Hematopoietic multipotent progenitor cell treated with erythropoietin and hydrocortisone succinate and interleukin-3 and kit ligand, for 6 days (in vitro differentiated cells): ENCODE measurements at places on chromosomes 4 and X.

GRCh38 chr4:55248756-55249155 lies 97.3 kb upstream of the SRD5A3 start:
- no peak for DNase-seq

- DNase-seq: no peak
Observed at GRCh38 chr4:174449152-174449551, 73.1 kb downstream of the HPGD start.

DNA sequence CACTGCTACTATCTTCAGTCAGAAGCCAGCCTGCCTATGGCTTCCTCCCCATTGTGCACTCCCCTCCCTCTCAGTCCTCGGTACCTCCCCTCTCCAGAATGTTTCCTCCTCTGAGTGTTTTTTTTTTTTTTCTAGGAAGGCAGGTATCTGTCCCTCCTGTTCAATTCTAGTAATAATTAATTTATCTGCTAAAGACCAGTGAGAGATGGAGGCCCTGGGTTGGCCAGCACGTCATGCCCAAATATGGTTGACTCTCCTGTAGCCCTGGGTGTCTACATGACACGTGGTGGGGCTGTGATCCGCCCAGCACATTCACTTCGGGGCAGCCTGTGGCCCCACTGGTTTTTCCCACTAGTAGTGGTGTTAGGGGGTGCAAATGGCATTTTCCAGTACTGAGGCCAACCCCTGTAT lies 1.8 kb downstream of the FLNA start:
- DNase-seq: peak; percentile 66

DNA sequence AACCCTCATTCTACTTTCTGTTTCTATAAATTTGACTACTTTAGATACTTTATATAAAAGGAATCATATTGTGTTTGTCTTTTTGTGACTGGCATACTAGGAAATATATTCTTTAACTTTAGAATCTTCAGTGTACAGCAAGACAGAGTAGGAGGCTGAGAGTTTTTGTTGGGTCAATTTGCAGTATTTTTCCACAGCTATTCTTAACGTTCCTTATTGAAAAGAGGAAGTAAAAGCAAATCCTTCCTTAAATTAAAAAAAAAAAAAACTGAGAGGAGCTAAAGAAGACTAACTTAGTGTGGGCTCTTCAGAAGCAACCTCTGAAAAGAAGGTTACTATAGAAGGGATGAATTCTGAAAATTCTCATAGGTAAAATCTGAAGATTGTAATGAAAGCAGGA lies 1194.6 kb downstream of the ADGRL3 start:
- DNase-seq: no peak

DNA sequence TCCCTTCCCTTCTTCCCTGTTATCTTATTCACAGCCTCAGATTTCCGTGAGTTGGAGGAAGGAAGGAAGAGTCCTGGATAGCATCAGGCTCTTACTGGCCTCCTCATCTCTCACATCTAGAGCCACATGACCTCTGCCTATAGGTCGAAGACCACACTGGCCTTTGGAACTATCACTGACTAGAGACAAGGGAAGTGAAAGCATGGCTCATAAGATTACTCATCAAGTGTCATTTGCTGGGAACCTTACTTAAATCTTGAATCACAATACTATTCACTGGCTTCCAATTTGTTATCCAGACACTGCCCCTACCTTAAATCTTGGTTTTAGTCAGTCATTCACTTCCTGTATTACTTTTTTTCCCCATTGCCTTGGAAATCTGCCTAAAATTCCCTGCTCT lies 61.6 kb upstream of the MTMR8 start:
- no peak for DNase-seq

- DNase-seq: no peak
Observed at GRCh38 chr4:23023666-23024065, 330.9 kb downstream of the GBA3 start.

DNA sequence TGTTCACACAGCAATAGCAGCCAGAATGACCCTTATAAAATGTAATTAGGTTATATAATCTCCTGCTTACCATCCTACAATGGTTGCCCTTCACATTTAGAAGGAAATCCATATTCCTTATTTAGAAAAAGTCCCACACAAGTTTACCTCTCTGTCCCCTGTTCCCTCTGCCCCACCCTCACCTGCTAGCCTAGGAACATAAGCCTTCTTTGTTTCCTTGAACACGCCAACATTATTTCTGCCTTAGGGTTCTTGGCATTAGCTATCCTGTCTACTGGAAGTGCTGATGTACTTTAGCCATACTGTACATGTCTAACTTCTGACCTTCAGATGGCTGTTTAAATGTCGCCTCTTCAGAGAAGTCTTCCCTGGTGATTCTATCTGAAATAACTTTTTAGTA lies 28.4 kb upstream of the USP53 start:
- no peak for DNase-seq

GRCh38 chrX:39227371-39227770 lies 426.1 kb downstream of the MID1IP1 start:
- no peak for DNase-seq

- DNase-seq: peak; percentile 25
Observed at GRCh38 chr4:40058854-40059253, 2.2 kb downstream of the N4BP2 start.

GRCh38 chr4:40651280-40651679 lies 21.6 kb upstream of the RBM47 start:
- DNase-seq: no peak

GRCh38 chr4:8539661-8540060 lies 40.5 kb upstream of the GPR78 start:
- no peak for DNase-seq

GRCh38 chrX:9786798-9787635 lies 788 bp downstream of the SHROOM2 start:
- no peak for DNase-seq

DNA sequence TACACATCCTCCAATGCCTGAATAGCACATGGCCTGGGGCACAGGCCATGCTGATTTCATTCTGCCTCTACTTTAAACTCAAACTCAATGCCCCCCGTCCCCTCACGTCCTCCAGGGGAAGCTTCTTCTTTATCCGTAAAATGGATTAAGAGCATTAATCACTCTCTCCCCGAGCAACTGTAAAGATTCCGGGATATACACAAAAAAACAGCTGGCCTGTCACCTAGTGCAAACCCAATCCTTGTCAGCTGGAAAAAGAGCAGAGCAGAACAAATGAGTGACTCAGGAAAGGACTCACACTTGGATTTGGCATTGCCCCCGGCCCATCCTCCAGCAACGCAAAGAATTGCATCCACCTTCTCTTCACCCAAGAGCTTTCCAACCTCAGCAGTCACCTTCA lies 7.8 kb downstream of the QDPR start:
- no peak for DNase-seq

DNA sequence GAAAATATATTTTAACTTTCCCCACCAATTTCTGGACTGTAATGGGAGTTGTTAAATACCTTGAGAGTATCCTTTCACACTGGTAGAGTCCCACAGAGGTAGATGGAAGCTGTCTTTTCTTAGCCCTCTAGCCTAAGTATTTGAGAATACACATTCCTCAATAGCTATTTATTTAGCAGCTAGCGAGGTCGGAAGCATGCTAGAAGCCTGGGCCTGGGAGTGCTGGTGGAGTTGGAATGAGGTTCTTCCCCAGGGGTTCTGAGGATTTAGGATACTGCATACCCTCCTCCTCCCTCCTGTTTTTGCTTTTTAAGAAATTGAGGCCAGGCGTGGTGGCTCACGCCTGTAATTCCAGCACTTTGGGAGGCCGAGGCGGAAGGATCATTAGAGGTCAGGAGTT lies 999 bp upstream of the KLHL15 start:
- no peak for DNase-seq

GRCh38 chrX:150499240-150499639 lies 69.2 kb upstream of the MTM1 start:
- no peak for DNase-seq

DNA sequence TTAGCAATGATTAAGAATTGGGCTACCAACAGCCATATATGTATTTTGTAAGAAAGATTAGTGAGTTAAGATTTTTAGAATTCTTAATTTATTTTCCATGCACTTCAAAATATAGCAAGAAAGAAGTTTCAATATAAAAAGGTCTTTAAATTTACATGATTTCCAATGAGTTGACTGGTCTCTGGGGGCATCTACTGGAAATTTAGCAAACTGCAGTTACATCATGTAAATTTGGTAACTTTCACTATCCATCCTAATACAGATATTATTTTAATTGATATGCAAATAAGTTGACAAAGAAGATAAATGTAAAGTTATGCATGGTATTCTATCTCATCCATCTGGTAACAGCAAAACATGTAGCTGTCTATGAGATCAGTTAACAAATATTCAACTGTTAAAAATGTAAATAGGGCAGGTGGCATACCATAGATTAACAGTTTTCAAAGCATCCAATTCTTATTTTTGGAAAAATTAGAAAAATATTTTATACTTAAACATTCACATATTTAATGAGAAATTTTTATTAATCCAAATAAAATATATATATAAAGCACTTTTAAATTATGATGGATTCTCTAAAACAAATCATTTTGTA lies 29.1 kb downstream of the TTC29 start:
- DNase-seq: peak; percentile 63

DNA sequence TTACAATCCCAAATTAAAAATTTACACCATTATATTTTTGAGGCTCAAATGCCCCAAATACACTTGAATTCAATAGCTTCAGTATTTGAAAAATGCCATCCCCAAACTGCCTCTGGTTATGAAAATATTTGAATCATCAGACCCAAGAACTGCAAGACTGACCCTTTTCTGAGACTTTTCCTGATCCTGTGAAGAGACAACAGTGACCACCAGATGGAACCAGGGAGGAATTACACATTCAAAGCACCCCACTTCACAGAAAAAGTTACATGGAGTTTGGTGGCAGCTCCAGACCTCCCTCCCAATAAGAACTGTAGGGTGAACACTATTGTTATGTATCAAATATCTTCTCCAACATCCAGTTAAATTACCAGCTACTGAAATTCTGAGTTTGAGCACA lies 44.0 kb upstream of the SCD5 start:
- peak; percentile 51 for DNase-seq

DNA sequence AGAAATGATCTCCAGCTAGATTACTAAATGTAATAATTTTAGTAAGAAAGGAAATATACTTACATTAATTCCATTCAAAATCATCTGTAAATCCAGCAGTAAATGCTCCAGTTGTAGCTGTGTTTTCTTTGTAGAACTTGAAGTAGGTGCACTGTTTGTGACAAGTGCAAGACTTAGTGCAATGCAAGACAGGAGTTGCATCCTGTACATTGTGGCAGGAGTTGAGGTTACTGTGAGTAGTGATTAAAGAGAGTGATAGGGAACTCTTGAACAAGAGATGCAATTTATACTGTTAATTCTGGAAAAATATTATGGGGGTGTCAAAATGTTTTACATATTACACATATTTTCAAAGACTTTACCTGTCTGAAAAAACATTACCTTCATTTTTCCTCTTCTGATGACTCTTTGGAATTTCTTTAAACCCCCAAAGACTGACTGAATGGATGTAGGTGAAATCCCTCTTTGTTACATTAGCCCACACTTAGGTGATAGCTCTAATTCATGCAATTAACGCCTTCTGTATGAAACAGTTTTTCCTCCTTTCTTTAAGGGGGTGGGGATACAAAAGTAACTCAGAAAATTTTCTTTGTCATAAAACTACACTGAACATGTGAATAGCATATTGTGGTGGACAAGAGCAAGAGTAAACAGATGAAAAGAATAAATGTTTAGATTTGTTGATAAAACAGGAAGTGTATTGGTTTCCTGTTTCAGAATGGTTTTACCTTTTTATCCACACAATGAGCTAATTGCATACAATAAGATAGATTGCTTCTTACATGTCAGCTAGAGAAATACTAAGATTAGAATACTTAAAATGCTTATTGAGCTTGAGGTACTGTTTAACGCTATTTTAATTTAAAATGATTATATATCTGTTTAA lies at the start of gene IL2:
Gene IL2, minus strand, starts transcription at position 495 of the 886 bp plus-strand sequence. Its CDS starts 285 bp downstream, at position 210.
- DNase-seq: peak; percentile 12

DNA sequence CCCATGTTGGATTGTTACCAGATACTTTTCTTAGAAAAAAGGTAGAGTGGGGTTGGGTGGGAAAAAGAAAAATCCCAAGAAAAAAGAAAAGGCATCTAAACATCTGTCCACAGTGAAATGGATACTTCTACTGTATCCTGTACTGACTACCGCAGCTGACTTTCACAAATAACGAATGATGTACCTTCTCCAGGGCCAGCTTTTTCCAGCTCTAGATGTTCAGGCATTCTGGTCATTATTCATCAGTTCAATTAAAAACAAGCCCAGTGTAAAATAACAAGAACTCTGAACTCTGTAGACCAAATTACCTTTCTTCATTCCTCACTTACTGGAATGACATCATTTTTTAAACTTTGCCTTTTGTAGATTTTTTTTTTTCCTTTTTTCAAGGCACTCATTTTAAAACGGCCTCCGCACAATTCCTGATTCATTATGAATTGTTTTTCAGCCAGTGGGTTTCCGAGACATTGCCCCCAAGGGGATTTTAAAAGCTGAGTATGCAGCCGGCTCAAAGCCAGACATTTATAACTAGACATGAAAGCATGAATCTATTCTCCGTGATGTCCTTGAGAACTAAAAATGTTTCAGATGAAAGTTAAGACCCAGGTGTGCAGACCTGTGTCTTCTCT lies 113.5 kb downstream of the PRKX start:
- no peak for DNase-seq

GRCh38 chrX:119753001-119753400 lies 5.4 kb upstream of the SOWAHD start:
- no peak for DNase-seq

- DNase-seq: no peak
Observed at GRCh38 chr4:5638976-5639375, 69.4 kb downstream of the EVC2 start.

DNA sequence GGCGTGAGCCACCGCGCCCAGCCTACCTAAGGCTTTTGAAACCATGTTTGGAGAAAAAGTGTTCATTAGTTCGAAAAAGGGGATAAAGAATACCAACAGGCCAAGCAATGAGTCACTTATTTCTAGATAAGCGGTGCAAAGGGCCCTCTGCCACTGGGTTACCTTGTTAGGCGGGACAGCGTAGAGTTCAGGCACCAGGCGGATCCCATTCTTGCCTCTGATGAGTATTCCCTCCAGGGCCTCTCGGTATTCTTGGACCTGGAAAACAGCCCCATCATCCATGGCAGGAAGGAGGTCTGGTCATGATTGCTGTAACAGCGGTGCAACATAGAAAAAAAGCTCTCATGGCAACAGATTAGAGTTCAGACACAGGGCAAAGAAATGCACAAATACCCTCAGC lies 48.0 kb downstream of the PHKA2 start:
- DNase-seq: no peak

- DNase-seq: no peak
Observed at GRCh38 chr4:617644-618641, 7.4 kb upstream of the PDE6B start.
